Anterior cingulate cortex (tissue), 58 donors: ENCODE measurements at places on chromosomes 16 and 17.
A peak's percentile ranks its signal among the peaks of the same experiment; 100 is the strongest.

- peak; percentile 88 for DNase-seq
Measured at GRCh38 chr16:4376126-4376892, 4.7 kb downstream of the VASN start.

- no peak for DNase-seq
Measured at GRCh38 chr17:76085066-76085730, 6.2 kb downstream of the ZACN start.

GRCh38 chr16:29678691-29679267 is at the start of gene QPRT:
Gene QPRT (plus strand): TSS chr16:29679180. CDS start chr16:29679198, 18 bp downstream.
- peak; percentile 44 for DNase-seq

- DNase-seq: no peak
Measured at GRCh38 chr17:47843391-47843730, 2.3 kb upstream of the SCRN2 start.

GRCh38 chr17:50047083-50047482 is 8.8 kb upstream of the ITGA3 start:
- no peak for DNase-seq

- no peak for DNase-seq
Measured at GRCh38 chr16:71501547-71501946, 12.4 kb upstream of the ZNF19 start.

- no peak for DNase-seq
Measured at GRCh38 chr17:57034807-57035754, 50.0 kb upstream of the AKAP1 start.

- peak; percentile 18 for DNase-seq
Measured at GRCh38 chr17:65346166-65346565, 209.0 kb downstream of the RGS9 start.

DNA sequence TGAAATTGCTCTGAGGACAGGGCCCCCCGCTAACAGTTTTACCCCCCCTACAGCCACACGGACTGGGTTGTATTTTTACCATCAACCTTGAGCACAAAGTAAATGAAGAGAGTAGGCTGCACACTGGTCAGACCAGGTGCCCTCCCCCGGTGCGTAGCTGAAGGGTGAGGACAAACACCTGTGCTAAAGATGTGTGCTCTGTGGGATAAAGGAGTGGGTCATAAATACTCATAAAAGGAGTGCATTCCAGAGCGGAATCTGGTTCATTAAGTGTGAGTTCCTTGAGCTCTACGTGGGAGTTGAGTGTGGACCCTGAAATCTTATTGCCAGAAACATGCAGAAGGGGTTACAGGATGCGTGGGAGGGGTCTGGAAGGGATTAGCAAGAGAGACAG is 217.0 kb downstream of the CCDC182 start:
- DNase-seq: no peak

- DNase-seq: no peak
Measured at GRCh38 chr16:8070506-8070905, 519.8 kb downstream of the TMEM114 start.

- DNase-seq: no peak
Measured at GRCh38 chr17:13537167-13537731, 64.5 kb downstream of the HS3ST3A1 start.

- DNase-seq: no peak
Measured at GRCh38 chr16:85908889-85909589, 10.1 kb downstream of the IRF8 start.

- DNase-seq: no peak
Measured at GRCh38 chr17:79007504-79008381, 1.8 kb downstream of the CANT1 start.

GRCh38 chr16:9300252-9300651 is 208.8 kb downstream of the HAPSTR1 start:
- DNase-seq: no peak

DNA sequence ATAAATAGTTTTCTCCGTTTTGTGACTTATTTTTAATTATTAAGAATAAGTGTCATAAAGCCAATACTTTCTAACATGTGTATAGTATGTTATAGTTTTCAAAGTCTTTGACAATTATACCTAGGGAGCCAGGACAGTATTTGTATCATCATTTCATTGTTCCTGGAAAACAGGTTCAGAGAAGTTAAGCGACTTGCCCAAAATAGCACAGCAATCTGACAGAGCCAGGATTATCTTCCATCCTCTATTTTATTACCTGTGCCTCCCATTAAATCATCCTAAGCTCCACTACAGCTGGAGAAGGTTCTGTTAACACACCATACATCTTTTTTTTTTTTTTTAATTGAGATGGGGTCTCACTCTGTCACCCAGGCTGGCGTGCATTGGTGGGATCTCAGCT is 718.4 kb downstream of the MAF start:
- DNase-seq: no peak

DNA sequence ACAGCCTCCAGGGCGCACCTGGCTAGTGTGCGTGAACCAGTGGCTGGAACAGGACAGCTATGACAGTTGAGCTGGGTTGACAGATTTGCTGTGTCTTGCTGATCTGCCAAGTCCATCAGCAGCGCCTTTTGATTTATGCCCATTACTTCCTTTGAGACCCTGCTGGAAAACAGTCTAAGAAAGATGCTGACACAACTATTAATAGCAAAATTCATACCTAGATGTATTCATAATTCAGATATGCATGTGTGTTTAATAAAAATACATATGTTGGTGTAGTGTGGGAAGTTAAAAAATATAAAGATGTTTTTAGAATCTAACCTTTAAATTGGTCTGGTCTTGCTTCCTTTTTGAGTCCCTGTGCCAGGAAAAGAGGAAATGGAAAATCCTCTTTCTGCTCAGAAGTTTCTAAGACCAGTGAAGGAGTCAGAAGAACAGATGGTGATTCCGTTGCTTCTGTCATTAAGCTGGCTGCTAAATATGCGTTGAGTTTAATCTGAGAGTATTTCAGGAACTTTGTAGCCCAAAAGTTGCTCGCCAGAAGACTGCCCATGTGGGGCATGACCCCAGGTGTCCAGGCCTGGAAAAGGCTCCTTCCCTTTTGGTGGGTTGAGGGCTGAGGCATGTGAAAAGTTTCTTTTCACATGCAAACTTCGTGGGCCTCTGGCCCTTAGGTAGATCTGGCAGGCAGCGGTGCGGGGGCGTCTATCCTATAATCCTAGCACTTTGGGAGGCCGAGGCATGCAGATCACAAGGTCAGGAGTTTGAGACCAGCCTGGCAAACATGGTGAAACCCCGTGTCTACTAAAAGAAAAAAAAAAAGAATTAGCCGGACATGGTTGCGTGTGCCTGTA is 40.0 kb upstream of the ENDOV start:
- DNase-seq: no peak

GRCh38 chr17:56679115-56679776 is 85.7 kb downstream of the NOG start:
- DNase-seq: no peak

DNA sequence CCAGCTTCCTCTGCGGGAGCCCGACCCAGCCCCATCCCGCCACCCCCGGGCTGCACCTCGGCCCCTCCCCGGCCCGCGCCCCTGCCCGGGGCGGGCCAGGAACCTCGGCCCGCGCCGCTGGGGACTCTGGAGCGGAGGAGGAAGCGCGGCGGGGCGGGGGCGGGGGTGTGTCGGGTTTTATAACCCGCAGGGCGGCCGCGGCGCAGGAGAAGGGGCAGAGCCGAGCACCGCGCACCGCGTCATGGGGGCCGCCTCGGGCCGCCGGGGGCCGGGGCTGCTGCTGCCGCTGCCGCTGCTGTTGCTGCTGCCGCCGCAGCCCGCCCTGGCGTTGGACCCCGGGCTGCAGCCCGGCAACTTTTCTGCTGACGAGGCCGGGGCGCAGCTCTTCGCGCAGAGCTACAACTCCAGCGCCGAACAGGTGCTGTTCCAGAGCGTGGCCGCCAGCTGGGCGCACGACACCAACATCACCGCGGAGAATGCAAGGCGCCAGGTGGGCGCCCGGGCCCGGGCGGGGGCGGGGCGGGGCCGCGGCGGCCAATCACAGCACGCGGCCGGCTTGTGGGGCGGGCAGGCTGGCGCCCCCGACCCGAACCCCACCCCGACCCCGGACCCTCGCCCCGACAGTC is at the start of gene ACE:
Gene ACE, plus strand, starts transcription at position 208 of the 626 bp plus-strand sequence. Its CDS starts 34 bp downstream, at position 242.
- DNase-seq: no peak

DNA sequence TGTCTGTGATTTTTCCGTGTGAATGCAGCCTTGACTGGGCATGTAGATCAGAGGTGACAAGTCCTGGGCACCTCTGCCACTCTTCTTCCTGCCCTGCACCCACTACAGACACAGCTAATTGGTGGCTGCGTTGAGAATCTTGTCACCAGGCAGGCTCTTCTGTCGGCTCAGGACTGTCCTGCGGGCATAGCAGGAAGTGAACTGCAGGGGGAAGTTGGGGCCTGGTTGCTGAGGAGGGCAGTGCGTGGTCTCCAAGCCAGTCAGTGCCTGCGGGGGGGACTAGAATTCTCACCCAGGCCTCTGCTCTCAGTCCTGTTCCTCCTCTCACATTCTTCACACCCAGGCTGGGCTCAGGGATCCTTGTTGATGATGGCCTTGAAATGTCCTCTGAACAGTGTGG is 50.5 kb downstream of the JPH3 start:
- no peak for DNase-seq

GRCh38 chr16:81369888-81370504 is 55.2 kb downstream of the GAN start:
- no peak for DNase-seq

DNA sequence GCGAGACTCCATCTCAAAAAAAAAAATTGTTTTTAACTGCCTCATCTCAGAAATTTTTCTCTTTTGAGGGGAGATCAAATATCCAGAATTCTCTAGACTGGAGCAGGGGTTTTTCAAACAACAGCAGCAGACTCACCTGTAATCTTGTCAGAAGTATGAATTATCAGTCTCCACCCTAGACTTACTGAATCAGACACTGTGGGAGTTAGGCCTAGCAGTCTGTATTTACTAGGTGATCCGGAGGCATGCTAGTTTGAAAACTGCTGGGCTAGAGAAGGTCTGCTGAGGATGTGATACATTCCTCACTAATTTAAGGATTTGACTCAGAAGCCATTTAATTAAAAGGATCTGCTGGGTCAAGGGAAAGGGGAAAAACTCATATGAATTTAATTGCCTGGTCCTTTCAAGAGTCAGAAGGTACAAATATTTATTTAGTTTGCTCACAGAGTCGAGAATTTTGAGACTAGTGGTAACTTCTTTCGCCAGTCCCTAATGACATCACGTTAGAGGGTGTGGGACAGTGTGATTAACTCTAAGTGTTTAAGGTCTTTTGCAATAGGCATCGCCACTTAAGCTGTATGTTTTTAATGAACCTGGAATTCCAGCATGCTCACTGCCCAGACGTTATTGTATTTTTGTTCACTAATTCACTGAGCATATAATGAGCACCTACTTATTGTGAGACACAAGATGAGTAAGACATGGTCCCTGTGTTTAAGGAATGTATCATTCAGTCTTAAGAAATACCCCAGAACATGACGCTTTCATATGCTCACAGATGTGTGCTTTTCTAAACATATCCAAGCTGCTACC is 14.2 kb downstream of the ATP6V0A1 start:
- no peak for DNase-seq

DNA sequence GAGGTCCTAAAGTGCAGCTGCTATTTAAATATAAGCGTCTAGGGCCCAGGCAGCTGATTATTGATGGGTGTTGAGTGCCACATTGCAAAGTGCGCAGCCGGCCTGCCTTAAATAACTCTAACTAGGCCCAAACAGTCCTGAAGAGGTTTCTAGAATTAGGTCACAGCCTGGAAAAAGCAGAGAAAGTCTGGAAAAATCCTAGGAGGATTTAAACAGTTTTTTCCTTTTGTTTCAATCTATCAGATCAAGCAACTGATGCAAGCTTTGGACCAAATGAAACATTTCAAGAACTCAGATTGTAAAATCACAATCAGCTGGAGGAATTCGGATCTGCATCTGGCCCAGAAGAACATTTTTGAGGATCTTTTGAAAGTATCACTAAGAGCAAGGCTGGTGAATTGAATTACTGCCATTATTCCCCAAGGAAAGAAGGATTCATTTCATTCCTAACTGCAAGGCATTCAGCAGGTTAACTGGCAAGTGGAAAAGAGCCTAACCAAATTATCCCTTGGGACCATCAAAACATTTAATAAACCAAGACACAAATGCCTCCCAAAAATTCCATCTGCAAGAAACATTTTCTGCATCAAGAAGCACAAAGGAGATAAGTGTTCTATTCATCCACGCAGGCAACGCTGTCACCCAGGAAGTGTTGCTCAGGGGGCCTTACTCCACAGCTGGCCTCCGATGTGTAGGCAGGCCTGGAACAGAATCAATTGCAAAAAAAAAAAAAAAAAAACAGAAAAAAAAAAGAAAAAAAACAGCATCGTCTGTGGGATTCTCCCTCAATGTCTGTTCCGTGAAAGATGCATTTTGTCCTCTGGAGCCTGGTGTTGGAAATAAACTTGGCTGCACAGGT is 46.1 kb downstream of the IRX3 start:
- no peak for DNase-seq

DNA sequence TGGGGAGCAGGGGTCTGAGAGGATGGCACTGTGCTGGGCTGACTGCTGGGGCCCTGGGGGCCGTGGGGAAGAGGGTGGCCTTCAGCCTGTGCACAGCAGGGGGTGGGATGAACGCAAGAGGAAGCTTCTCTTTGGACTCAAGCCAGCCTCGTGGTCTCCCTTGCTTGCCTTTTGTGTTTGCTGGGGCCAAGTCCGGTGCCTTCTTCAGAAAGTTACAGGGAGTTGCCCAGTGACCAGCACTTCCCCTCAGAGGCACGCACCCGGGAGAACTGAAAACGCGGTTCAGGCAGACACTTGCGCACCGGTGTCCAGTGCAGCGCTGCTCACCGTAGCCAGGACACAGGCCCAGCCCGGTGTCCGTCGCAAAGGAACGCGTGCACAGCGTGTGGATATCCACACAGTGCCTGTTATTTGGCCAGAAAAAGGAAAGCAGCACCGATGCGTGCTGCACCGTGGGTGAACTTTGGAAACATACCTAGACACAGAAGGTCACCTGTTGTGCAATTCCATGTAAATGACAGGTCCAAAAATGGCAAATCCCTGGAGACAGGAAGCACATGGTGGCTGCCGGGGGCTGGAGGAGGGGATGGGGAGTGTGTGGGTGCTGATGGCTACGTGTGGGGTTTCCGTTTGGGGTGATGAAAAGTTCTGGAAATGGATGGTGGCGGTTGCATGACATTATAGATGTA is 29.4 kb upstream of the NUDT16L1 start:
- peak; percentile 15 for DNase-seq

GRCh38 chr17:45732926-45733505 is 51.1 kb upstream of the CRHR1 start:
- no peak for DNase-seq

GRCh38 chr16:78607465-78607864 is 508.0 kb downstream of the WWOX start:
- no peak for DNase-seq

- DNase-seq: no peak
Measured at GRCh38 chr17:80850817-80851216, 140.8 kb upstream of the CHMP6 start.
